ENCODE measurements at places on chromosomes 6 and 20.

DNA sequence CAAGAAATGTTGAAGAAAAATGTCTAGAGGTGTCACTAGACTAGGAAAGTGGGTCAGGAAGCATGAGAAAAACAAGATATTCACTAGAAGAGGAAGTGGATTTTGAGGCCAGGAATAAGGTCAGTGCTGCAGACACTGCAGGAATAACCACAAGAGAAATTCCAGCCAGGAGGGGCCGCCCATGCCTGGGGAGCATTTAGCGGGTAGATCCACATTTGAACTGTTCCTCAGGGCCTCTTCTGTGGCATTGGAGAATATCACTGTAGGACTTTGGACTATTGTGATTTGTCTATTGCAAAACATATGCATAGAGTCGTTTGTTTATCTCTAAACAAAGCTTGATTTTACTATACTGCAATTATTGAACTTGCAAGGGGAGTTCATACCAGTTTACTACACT is 49.6 kb upstream of the CCDC28A start:
- DNase-seq = no peak

- DNase-seq = no peak
Observed at GRCh38 chr20:4187147-4187546, 171.8 kb upstream of the RNF24 start.

GRCh38 chr6:88490195-88490907 is 324.2 kb upstream of the CNR1 start:
- DNase-seq = no peak

DNA sequence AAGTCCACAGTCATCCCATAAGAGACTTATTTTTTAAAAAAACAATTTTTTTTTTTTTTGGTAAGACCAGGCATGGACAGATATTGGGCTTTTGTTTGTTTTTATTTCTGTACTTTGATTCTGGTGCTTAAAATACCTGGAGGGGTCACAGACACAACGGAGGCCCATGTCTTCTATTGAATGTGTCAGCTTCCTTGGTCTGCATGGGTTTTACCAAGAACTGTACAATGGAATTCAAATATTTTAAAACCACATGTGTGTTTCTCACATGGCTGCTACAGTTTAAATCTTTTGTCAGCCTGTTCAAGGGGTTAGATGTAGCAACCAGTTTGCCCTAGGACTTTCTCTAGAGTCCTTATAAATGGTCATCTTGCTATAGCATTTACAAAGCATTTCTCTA is 139.8 kb downstream of the SOX4 start:
- no peak for DNase-seq

GRCh38 chr6:138161338-138162110 is at the start of gene ARFGEF3:
Gene ARFGEF3, plus strand, starts transcription at chr6:138161939. Its CDS starts 148 bp downstream, at chr6:138162087.
- DNase-seq = no peak

DNA sequence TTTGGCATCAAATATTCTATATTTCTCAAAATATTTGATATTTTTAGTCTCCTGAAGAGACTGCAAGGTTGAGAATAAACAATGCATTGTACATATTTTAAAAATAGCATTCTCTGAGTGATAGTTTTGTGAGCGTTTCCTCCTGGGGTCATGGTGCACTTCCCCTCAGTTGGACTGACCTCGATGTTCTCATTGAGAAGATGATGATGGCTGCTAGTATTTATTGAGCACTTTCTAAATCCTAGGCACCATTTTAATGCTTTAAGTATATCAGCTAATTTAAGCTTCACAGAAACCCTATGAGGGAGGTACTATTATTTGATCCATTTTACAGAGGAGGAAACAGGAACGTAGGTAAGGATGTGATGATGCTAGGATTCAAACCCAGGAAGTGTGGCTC is 18.2 kb downstream of the DSE start:
- no peak for DNase-seq

GRCh38 chr20:36607586-36608387 is 2.2 kb downstream of the RAB5IF start:
- no peak for DNase-seq

DNA sequence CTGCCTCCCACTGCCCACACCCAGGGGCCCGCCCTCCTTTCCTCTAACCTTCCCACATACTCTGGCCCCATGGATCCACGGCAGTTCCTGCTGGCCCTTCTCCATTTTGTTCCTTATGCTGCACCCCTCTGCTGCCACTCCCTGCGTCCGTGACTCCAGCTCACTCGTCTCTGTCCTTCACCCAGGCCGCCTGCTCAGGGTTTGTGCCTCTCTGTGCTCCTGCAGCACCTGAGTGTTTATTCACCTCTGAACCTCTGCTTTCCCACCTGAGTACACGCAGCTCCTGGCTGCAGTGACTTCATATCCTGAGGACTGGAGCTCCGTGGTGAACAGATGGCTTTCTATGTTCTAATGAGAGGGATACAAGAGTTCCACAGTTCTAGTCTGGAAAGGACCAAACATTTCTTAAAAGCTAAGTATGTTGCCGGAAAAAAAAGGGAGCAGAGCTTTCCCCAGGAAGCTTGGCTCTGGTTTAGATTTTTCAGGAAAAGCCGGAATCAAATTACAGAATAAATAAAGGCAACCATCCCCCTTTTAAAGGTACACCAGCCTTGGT is 1.5 kb upstream of the GNRH2 start:
- DNase-seq = no peak

- DNase-seq = no peak
Observed at GRCh38 chr6:147563472-147563871, 55.0 kb downstream of the SAMD5 start.

All from left forelimb (tissue), 1 donor.